Motor neuron (in vitro differentiated cells): ENCODE measurements at places on chromosomes 12 and 14. TPM values are rescaled to one million over a fixed set of nuclear protein-coding genes. Genes with fewer than 3 reads are reported as not detected.

IFNG gene
- total RNA-seq: not detected in 2 replicates

CHGA gene
- 32.5 and 35.6 TPM in 2 replicates for total RNA-seq

TMPRSS12 gene
- 0.35 TPM in 1 of 2 replicates, not detected in the other for total RNA-seq

DNA sequence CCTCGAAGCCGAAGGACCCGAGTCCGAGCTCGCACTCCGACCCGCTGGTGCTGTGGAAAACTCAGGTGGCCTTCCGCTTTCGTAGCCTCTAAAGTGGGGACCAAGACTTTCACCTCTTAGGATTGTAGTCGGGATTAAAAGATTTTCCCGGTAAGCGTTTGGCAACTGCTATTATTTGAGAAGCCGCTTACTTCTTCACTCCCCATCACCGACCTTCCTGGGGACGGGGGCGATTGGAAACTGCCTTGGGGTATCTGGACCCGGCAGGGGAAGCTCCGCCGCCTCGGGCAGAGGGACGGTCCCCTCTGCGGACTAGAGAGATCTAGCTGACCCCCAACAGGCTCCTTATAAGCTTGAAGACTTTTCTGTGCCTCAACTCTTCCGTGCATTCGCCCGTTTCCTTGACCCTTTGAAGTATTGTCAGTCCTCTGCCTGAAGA, 659 bp downstream of the TRAFD1 start:
- no peak for ATAC-seq

GRCh38 chr14:67853715-67854114, 34.1 kb downstream of the RAD51B start:
- ATAC-seq: no peak
